ENCODE measurements at places on chromosomes 2 and 18. TPM values are rescaled to one million over a fixed set of nuclear protein-coding genes. Genes with fewer than 3 reads are reported as not detected.
A peak's percentile ranks its signal among the peaks of the same experiment; 100 is the strongest.

The MC4R gene
- total RNA-seq: not detected

- no peak for DNase-seq
Measured at GRCh38 chr18:35770376-35771014, 189.0 kb downstream of the GALNT1 start.

The KCNF1 gene
- 0.07 TPM for total RNA-seq

- no peak for DNase-seq
Measured at GRCh38 chr2:39703181-39703872, 37.6 kb downstream of the TMEM178A start.

- peak; percentile 69 for DNase-seq
Measured at GRCh38 chr18:57542126-57542525, 44.4 kb downstream of the FECH start.

DNA sequence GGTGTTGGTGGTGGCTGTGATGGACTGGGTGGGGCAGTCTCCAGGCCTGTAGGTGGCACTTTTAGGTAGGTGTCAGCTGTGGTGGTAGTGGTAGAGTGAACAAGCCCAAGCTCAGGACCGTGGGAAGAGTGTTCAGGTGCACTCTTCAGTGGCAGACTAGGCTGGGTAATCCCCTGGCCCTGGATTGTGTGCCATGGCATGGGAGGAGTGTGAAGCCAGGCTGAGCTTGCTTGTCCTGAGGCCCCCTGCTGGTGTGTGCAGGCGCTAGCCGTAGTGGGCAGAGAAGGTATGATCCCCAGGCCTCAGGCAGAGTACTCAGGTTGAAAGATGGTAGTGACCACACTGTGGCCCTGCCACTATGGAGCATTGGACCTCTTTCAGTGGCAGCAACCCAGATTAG, 850.3 kb downstream of the DSC3 start:
- no peak for DNase-seq

DNA sequence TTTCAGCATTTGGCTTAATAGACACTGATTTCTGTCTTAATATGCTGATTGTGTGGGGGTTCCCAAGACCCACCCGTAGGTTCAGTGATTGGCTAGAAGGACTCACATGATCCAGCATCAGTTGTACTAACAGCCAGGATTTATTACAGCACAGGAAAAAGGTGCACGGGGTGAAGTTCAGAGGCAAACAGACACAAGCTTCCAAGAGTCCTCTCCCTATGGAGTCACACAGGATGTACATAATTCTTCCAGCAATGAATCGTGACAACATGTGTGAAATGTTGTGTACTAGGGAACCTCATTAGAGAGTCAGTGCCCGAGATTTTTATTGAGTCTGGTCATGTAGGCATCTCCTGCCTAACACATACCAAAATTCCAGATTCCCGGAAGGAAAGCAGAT, 52.8 kb downstream of the GALNT1 start:
- DNase-seq: peak; percentile 18

DNA sequence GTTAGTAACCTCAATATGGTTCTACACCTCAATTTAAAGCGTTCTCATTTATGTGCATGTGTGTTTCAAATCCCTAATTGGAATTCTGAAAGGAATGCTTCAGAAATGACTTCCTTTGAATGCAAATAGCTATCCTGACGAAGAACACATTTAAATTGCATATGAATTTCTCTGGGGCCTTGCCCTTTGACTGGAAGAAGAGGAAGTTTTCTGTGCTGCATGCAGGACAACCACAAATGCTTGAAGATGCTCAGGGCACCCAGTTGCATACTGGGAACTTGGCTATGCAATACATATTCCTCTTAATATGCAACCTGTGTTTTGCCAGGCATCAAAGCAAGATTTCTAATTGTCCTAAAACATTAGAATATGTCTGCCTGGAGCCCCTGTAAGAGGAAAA, 55.3 kb downstream of the TMEM178A start:
- DNase-seq: no peak

The LDLRAD4 gene
- 1.9 TPM for total RNA-seq

The C2orf92 gene
- not detected for total RNA-seq

The LGALSL gene
- 0.34 TPM for total RNA-seq

The HAUS1 gene
- 299 TPM for total RNA-seq

GRCh38 chr2:195360242-195360641, 296.8 kb upstream of the SLC39A10 start:
- no peak for DNase-seq

The RFX8 gene
- total RNA-seq: not detected

- DNase-seq: peak; percentile 98
Measured at GRCh38 chr2:157692768-157693167, 64.1 kb upstream of the ACVR1C start.

- DNase-seq: no peak
Measured at GRCh38 chr2:165989851-165990250, 36.3 kb upstream of the TTC21B start.

DNA sequence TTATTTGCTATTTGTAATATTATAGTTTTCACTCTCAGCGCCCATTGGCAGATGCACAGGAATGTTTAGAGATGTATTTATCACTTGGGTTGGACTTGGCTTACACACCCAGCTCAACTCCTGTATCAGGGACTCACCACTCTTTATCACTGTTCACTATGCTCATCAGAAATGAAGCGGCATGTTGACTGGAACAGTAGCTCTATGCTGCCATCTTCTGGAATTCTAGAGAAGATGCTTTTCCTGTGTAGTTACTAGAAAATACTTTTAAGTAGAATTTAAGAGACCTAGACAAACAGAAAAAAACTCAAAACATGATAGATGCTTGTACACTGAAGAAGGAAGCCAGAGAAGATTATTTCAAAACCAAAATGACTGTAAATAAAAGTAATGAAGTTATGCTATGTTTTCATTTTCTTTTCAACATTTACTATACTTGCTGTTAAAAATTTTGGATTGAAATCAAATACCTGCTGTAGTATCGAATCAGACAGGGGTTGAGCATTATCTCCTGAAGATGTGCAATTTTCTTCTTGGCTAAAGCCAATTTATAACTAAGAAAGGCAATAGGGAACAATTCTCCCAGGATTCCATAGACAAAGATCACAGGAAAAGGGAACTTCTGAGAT, 47.4 kb upstream of the NXPH2 start:
- peak; percentile 64 for DNase-seq

DNA sequence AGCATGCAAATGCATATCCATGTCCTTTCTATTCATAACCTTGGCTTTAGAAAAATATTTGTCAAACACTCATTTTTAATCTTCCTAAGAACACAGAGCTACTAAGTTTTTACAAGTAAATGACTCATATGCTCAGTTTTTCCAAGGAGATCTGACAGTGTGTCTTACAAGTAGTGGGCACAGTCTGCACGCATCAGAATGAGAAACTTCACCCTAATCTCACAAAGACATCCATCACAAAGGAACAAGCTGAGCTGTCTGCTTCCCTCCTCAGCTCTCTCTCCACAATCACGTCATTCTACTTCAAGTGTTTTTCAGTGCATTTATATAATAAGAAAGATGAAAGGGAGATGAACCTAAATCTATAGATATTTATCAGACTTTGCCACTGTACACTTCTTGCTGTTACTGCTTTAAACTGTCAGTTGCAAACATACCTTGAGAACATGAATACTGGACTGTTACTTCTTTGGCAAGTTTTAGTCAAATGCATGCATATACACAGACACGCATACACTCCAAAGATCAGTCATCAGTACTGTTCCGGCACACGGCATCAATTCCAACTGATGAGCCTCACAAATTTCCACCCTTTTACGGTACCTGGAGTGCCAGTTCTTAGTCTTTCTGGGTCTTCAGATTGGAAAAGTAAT, 75.7 kb downstream of the RBMS1 start:
- DNase-seq: peak; percentile 95

The BZW1 gene
- total RNA-seq: 553 TPM

- no peak for DNase-seq
Measured at GRCh38 chr2:197075754-197076337, 149.3 kb upstream of the PGAP1 start.

The GULP1 gene
- total RNA-seq: 126 TPM

The CEP192 gene
- total RNA-seq: 22.8 TPM

DNA sequence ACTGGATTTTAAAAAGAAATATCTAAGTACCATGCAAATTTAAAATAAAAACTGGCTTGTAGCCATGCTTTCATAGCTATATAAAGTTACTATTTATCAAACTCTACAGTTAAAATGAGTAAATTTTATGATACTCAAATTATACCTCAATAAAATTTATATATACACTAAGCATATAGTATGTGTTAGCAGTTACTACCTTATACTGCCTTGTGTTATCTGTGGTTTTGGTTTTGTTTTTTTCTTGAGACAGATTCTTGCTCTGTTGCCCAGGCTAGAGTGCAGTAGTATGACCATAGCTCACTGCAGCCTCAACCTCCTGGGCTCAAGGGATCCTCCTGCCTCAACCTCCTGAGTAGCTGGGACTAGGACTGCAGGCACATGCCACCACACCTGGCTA, 342.1 kb downstream of the KIAA1328 start:
- no peak for DNase-seq

The GRB14 gene
- total RNA-seq: not detected

The FANCL gene
- total RNA-seq: 52.8 TPM

DNA sequence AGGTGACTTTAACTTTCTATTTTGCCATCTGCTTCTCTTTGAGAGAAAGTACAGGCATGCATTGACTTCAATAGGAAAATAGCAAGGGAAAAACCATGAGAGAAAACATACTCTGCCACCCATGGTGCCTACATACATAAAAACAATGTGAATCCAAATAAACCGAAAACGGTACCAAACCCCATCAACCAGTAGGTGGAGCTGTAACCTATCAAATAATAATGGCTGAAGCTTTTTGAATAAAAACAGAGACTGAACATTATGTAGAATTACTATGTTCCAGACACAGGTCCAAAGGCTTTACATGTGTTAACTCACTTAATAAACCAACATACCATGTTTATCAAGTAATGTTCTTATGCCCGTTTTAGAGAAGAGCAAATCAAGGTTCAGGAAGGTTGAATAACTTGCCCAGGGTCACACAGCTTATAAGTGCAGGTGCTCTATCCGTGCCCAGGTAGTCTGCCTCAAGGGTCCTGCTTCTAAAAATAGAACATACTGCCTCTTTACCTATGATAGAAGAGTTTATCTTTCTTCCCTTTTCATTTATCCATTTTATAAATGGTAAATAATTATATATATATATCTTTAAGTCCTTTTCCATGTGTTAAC, 293.9 kb upstream of the SYT4 start:
- DNase-seq: peak; percentile 59

The COL3A1 gene
- total RNA-seq: 103 TPM

The LYG1 gene
- 0.96 TPM for total RNA-seq

- peak; percentile 29 for DNase-seq
Measured at GRCh38 chr2:196821195-196821594, 12.0 kb upstream of the C2orf66 start.

- no peak for DNase-seq
Measured at GRCh38 chr2:168929031-168929430, 27.9 kb downstream of the G6PC2 start.

GRCh38 chr2:144324446-144325045, 195.4 kb downstream of the ZEB2 start:
- peak; percentile 9 for DNase-seq

DNA sequence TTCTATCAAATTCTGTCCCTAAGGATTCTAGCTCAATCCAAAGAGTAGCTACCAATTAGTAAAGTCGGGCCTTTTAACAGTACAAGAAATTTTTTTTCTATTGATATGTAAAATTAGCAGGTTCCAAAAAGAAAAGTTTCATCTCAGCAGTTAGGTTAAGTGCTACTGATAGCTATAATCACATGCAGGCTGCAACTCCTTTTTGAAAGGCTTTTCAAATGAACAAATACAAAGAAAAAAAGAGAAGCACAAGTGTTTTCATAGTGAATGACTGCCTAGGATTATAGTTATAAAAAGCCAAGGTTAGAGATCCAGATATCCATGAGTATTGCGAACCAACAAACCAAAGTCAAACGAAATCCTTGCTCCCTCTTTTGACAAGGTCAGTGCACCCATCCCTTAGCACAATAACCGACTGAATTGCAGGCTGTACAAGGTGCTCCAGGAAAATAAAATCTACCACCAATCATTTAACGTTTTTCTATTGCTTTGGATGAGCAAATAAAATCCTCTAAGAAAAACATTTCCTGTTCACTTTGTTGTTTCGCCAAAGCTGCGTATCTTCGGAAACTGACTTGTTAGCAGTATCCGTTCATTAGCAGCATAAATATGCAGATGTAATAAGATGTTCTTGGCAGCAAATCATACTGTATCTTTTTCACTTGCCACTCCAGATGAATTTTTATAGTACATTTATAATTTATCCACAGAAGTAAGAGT, 100.2 kb downstream of the SRBD1 start:
- DNase-seq: no peak

- DNase-seq: no peak
Measured at GRCh38 chr18:45687621-45688020, 36.4 kb upstream of the SLC14A1 start.

The RBKS gene
- 4.9 TPM for total RNA-seq

GRCh38 chr2:232405943-232406510, 617 bp upstream of the ALPG start:
- no peak for DNase-seq

The SANBR gene
- 10.6 TPM for total RNA-seq
